Right renal pelvis (tissue), 4 donors: ENCODE measurements at places on chromosomes 11 and 22. TPM values are rescaled to one million over a fixed set of nuclear protein-coding genes. Genes with fewer than 3 reads are reported as not detected.

DNA sequence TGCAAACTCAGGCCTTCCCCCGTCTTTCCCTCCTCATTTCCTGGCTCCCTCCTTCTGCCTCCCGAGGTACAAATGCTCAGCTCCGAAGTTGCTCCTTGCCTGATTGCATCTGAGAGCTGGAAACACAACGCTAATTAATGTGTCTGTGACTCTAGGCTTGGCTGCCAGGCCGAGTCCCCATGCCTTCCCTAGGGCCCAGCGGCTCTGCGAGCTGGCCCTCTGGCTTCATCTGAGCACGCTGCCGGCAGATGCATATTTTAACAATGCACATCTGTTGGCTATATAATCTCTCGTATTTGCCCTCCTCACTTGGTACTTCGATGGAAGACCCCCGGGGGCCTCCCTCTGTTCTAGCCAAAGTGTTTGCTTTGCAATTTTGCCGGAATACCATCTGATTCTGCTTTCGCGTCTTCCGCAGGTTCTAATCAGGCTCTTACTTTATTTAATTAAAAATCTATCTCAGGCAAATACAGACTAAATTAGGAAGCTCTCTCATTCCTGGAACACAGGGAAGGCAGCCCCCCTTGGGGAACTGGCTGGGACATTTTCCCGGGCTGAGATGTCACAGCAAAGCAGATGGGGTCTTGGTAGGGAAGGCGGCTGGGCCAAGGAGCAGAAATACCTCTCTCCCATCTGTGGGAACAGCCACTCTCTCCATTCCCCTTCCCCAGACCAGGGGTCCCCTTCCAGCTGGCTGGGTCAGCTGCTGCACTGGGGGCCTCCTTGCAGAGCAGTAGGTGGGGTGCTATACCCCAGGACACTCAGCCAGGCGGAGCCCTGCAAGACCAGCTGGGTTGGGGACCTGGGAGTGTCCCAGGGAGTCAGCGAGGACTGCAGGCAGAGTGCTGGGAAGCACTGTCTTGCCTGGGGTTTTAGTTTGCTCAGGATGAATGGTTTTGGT is 162.8 kb downstream of the ST3GAL4 start:
- DNase-seq, result no peak

GRCh38 chr11:57597916-57598830 is 688 bp downstream of the SERPING1 start:
- peak; percentile 72 for DNase-seq

The RASGRP2 gene
- 3.3 TPM for polyA plus RNA-seq

DNA sequence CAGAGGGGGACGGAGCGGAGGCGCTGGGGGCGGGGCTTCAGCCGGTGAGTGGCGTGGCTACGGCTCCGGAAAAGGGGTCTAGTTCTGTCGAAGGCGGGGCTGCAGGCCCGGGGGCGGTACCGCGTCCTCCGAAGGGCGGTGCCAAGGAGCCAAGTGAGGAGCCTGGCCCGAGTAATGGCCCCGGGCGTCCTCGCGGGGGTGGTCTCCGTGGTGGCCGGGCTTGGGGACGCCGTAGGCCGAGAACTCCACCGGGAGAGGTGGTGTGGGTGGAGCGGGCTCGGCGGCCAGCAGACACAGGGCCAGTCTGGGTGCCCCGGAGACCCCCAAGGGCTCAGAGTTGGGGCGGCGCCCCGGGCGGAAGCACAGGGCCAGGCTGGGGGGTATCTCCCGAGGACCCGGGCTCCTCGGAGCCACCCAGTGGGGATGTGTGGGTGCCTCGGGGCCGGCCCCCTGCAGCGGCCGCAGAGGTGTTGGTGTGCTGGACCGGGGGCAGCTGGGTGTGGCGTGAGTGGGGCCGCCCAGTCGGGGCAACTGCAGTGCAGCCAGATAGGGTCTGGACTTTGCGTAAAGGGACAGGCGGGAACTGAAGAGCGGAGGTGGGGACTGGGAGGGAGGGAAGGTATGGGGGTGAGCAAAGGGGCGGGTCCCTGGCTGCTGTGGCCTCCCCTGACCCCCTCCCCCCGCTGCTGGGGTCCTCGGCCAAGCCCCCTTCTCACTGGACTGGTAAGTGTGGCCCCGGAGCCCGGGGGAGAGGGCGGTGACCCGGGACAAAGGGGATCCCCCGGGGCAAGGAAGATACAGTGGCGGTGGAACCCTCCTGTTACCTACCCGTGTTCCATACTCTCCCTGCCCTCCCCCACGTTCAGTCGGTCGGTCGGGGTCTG is 838 bp downstream of the FKBP2 start:
- no peak for DNase-seq

DNA sequence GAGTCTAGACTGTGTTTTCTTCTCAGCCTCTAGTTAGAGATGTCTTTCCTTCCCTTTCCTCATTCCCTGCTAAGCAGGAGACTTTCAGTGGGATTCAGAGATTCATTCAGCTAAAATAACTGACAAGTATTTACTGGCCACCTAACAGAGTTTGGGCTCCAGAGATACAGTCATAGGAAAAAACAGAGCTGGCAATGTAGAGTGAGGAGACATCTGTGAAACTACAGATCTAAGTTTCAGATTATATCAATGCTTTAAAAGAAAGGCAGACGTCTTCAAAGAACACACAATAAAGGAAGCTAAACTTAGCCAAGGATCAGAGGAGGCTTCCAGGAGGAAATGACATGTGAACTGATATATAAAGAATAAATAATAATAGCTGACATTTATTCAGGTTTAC is 355.6 kb upstream of the DDI1 start:
- DNase-seq, result no peak

DNA sequence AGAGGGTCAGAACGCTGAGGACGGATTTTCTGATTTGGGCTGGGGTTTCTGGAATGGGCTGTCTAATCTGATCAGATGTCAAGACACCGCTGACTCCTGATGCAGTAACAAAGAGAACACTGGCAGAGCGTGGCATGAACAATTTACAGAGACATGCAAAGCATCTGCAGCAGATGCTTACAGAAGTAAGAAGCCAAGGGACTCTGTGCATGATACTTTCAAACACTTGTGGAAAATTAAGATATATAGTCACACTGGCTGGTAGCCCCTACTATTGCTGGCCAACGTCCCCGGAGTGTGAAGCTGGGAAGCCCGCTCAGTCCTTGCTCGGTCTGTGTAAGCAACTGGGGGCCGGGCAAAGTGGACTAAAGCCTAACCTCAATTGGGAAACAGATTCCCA is 903.7 kb downstream of the BRD1 start:
- DNase-seq, result no peak

DNA sequence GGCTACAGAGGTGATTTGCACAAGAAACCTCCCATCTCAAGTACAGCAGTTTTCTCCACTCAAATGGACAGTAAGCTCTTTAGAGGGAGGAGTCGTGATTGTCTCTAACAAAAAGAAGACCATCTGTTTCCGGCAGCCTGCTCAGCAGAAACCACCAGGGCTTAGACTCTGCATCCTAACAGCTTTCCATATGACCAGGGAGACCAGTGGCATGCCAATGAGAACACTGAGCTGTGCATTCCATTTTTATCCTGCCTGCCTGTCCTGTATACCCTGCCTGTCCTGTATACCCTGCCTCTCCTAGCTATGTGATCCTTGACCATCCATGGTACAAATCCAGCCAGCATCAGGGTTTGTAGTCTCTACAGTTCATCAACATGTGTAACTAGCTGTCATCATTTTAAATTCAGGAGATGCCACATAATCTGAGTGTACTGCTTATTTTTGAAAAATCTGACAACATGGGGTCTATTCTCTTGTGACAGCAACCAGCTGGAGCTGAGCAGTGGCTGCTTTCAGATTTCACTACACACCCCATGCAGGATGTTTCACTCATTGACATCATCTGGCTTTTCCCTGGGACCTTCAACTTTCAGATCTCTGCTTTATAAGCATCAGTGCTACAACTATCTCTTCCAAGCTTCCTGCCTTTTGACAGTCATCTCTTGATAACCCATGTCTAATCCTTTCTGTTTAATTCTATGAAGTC is 50.5 kb upstream of the POU2AF2 start:
- no peak for DNase-seq

The MMP13 gene
- 0.11 TPM for polyA plus RNA-seq

DNA sequence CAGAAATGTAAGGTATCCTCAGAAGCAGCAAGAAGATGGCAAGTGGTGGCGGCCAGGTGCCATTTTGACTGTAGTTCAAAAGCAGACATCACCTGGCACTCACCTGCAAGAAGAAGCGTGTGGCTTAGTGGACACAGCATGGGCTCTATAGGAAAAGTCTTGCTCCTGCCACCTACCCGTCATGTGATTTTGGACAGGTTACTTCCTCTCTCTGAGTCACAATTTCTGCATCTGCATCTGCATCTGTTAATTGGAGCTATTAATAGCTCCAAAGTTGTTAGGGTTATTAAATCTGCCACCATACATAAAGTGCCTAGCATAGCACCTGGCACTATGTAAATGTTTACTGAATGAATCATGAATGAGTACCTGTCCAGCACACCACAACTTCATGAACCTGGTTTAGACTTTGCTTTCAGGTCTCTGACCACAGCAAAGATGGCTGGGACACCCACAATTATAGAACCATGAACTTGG is 16.8 kb downstream of the RAB30 start:
- no peak for DNase-seq

- DNase-seq, result no peak
Measured at GRCh38 chr22:23823331-23823791, 15.4 kb downstream of the DERL3 start.

DNA sequence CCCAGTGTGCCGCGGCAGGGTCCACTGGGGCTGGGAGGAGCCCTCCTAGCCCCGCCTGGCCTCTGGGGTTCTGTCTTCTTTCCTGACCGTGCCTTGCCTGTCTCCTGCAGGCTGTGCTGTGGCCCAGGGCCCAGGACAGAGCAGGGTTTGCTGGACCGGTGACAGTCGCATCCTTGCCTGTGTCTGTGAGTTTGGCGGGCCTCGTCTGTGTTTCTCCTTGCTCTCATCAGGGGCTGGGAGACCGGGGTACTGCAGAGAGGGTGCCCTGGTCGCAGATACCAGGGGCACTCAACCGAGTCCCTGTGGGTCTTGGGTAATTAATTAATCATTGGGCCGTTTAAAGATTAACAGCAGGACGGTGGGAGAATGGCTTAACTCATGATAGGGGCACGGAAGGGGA is 29.9 kb downstream of the RPL3 start:
- peak; percentile 62 for DNase-seq
